ENCODE measurements at places on chromosomes 6 and 20. TPM values are rescaled to one million over a fixed set of nuclear protein-coding genes. Genes with fewer than 3 reads are reported as not detected.

The PRR18 gene
- not detected for total RNA-seq

The RNF8 gene
- total RNA-seq = 21.9 TPM

The ABHD16B gene
- total RNA-seq = not detected

The TMC2 gene
- total RNA-seq = not detected

The SNX9 gene
- 58.3 TPM for total RNA-seq

The APOM gene
- total RNA-seq = 0.28 TPM

The TBPL1 gene
- 28.2 TPM for total RNA-seq

The ADGRF5 gene
- total RNA-seq = 43.1 TPM

The MDFI gene
- total RNA-seq = 1.3 TPM

The C6orf141 gene
- not detected for total RNA-seq

The SLC17A3 gene
- total RNA-seq = not detected

The SNRNP48 gene
- total RNA-seq = 13.0 TPM

The SASH1 gene
- total RNA-seq = 71.7 TPM

The CASS4 gene
- total RNA-seq = 0.28 TPM

The C20orf144 gene
- 0.28 TPM for total RNA-seq
